ENCODE measurements at places on chromosomes 4 and X. TPM values are rescaled to one million over a fixed set of nuclear protein-coding genes. Genes with fewer than 3 reads are reported as not detected.

SLC26A1 gene
- total RNA-seq = 22.9 TPM

DTHD1 gene
- not detected for total RNA-seq

TLR1 gene
- total RNA-seq = 0.11 TPM

- H3K27ac ChIP-seq = no peak overlapping the region
- H3K36me3 ChIP-seq = no peaks in the 10 kb centered on the region
- no peak for DNase-seq
- H3K4me3 ChIP-seq = no peak overlapping the region
Observed at GRCh38 chrX:154329294-154329693, 33.7 kb downstream of the TKTL1 start.

- no peak for DNase-seq
- H3K4me3 ChIP-seq = no peak overlapping the region
- no peaks in the 10 kb centered on the region for H3K4me1 ChIP-seq
- H3K27ac ChIP-seq = no peak overlapping the region
- no peaks in the 10 kb centered on the region for H3K27me3 ChIP-seq
- no peaks in the 10 kb centered on the region for H3K36me3 ChIP-seq
Observed at GRCh38 chrX:40130207-40130606, 32.4 kb upstream of the BCOR start.

GRCh38 chr4:61500883-61501282 is 300.8 kb downstream of the ADGRL3 start:
- no peak for DNase-seq
- no peaks in the 10 kb centered on the region for H3K4me1 ChIP-seq
- H3K27me3 ChIP-seq = no peaks in the 10 kb centered on the region
- H3K27ac ChIP-seq = no peak overlapping the region
- H3K36me3 ChIP-seq = no peaks in the 10 kb centered on the region

DNA sequence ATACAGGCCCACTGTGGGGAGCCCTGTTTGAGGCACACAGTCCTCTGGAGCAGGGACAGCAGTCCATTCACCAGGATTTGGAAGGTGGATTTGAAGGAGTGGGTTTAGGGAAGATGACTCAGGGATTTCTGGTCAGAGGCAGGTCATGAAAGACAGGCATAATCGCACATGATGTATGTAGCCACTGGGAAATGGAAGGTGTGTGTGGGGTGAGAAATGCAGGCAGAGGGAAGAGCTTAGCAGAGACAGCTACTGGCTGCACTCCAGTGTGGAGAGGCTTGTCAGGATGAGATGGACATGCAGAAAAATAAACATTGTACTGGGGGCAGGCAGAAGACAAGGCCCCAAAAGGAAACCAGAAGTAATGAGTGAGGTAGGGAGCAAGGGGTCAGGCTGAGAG is 85.2 kb upstream of the STS start:
- no peak overlapping the region for H3K27ac ChIP-seq
- H3K4me1 ChIP-seq = 0 out of 2 replicates have a peak, but pooled peaks cover 9% of the 10 kb centered on the region
- H3K4me3 ChIP-seq = no peak overlapping the region
- H3K27me3 ChIP-seq = no peaks in the 10 kb centered on the region
- no peak for DNase-seq

- H3K27me3 ChIP-seq = no peaks in the 10 kb centered on the region
- no peaks in the 10 kb centered on the region for H3K36me3 ChIP-seq
- no peak for DNase-seq
- no peak overlapping the region for H3K27ac ChIP-seq
Observed at GRCh38 chrX:14491689-14492088, 37.6 kb upstream of the GLRA2 start.

GRCh38 chrX:39519030-39519488 is 578.7 kb downstream of the BCOR start:
- no peak for DNase-seq
- H3K4me3 ChIP-seq = no peak overlapping the region
- H3K36me3 ChIP-seq = no peaks in the 10 kb centered on the region
- H3K27ac ChIP-seq = no peak overlapping the region

DNA sequence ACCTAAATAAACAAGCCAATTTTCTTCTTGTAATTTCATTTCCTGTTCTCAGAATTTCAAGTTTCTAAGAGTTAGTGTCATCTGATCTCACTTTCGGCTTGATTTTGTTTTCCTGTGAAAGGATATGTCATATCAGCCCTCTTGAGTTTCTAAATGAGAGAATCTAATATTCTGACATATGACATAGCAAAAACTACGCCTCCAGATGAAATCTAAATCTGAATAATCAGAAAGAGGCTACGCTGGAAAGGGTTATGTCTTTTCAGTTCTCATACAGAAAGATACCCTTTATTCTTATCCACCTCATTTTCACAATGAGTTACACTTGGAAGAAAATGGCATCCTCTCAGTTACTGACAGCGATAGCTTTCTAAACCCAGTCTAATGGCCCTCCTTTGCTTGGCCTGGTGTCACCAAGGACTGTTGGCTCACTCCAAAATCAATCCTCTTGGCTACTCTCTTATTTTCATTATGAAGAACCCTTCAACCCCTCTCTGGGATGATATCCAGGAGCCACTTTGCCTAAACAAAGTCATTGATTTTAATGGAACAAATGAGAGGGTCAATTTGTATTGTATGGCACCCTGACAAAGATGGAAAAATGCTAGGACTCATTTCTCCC is 65.6 kb downstream of the ASB9 start:
- no peak for DNase-seq
- no peaks in the 10 kb centered on the region for H3K27me3 ChIP-seq
- H3K4me1 ChIP-seq = no peaks in the 10 kb centered on the region
- H3K27ac ChIP-seq = no peak overlapping the region
- H3K4me3 ChIP-seq = no peak overlapping the region

GRCh38 chr4:92307181-92307580 is 3.4 kb downstream of the GRID2 start:
- DNase-seq = no peak
- no peak overlapping the region for H3K27ac ChIP-seq
- no peak overlapping the region for H3K4me3 ChIP-seq
- no peaks in the 10 kb centered on the region for H3K36me3 ChIP-seq
